Aorta (tissue), 5 donors: ENCODE measurements at places on chromosomes 1 and 21. TPM values are rescaled to one million over a fixed set of nuclear protein-coding genes. Genes with fewer than 3 reads are reported as not detected.

- DNase-seq: no peak
These were observed 263.4 kb downstream of the HHIPL2 start for GRCh38 chr1:222284466-222284865.

GRCh38 chr1:220767312-220768125 lies 19.2 kb upstream of the MTARC1 start:
- DNase-seq: no peak

GRCh38 chr21:15935530-15935929 lies 205.7 kb downstream of the USP25 start:
- DNase-seq: no peak

DNA sequence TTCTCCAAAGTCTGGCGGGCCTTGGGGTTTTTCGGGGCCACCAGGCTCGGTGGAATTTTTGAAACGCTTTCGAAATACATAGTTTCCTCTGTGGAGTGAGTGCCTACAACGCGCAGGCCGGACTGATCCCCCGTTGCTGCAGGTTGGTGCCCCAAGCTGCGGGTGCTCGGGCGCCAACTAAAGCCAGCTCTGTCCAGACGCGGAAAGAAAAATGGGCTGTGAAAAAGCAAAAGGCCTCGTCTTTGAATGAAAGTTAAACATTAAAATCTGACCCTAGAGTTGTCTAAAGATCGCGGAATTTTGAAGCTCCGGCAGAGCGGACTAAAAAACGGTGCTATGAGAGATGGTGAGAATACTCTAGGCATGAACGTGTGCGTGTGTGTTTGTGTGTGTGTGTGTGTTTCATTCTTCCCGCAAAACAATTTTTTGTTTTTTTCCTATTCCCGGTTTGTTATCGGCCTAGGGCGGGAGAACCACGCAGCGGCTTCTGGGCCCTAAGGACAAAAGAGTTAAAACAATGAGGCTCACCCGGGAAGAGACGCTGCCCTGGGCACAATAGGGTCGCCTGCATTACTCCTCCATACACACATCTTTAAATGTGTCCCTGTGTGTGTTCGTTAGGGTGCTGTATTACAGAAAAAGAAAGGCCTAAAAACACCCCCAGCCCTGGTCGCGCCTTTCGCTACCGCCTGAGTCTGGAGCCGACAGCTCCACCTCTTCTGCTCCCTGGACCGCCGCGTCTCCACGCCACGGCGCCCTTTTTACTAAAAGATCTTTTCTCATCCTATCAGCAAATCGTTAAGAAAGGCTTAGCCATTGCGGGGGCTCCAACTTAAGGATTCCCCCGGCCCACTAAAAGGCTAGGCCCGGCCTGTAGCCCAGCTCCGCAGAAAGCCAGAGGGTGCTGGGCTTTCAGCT lies 3.2 kb downstream of the TBX15 start:
- no peak for DNase-seq

DNA sequence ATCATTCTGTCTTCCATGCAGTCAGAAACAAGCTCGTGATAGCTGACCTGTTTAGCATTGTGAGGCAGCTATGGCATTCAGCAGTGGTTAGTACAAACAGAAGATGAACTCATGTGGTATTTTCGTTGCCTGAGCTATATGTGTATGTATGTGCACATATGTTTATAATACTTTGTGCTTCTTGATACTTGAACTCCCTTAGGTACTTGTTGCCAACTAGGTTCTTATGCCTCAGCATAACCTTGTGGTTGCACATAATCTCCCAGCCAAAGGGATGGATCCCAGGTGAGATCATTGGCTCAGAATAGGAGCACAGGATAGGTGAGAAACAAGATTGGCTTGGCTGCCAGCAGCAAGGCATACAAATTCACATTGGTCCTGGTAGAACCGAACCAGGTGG lies 86.1 kb downstream of the VPS26C start:
- no peak for DNase-seq

- peak; percentile 55 for DNase-seq
These were observed 42.7 kb downstream of the GATAD2B start for GRCh38 chr1:153880024-153880423.

DNA sequence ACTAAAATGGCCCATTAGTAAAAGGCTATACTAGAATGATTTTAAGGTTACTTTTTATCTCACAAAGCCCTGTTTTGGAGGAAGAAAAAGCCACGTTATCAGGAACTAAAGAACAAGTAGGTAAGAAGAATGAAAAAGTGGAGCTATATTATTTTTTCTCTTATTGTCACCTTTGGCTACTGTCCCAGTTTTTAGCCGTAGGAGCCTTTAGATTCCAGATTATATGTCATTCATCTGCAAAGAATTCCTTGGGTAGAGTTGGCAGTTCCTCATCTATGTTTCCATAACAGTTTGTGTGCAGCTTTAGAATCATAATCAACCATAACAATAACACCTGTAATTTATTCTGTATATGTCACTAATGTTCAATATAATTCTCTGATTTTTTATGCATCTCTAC lies 83.8 kb downstream of the TPR start:
- DNase-seq: no peak

DNA sequence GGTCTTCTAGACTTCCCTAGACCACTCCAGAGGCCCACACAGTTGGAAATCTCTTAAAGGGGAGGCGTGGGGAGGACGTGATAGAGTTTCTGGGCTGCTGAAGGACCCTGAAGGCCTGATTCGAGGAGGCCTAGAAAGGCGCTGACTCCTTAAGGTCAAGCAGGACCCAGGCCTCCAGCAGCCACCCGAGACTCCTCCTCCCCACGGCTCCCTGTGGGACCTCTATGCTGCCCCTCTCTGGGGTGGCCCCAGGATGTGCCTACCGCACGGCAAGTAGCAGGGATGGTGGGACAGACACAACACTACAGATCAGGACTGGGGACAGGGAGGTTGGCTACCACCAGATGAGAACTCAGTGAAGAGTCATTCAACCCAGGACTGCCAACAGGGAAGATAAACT lies 77.5 kb downstream of the GLIS1 start:
- peak; percentile 12 for DNase-seq

DNA sequence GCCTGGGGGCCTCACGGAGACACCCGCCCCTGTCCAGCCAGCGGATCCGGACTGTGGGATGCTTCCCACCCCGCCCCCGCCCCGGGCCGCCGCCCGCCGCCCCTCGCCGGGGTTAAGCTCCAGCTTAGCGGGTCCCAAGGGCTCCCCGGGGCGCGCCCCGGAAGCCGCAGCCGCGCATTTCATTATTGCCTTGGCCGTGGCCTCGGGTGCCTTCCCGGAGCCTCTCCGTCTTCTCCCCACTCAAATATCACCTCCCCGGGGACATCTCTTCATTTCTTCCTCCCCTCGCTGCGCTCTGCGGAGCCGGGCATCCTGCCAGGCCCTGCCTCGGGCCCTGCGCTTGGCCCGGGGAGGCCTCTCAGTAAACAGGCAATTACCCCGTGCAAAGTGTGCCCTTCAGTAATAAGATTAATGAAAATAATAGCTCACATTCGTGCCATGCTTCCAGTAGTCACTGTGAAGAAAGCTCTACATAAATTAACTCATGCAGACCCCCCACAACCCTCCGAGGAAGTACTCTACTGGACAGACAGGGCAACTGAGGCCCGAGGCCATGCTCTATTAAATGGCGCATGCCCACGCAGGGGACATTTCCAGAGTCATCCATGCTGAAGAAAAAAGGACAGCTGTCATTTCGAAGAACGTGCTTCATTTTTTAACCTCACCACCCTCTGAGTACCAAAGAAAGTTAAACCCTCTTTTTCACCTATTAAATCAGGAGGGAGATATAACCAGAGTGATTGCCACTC lies 49.9 kb upstream of the LAPTM5 start:
- no peak for DNase-seq

GRCh38 chr1:177077734-177078499 lies 86.6 kb downstream of the ASTN1 start:
- no peak for DNase-seq

- peak; percentile 35 for DNase-seq
These were observed 7.3 kb upstream of the TMEM52 start for GRCh38 chr1:1926346-1926811.

DNA sequence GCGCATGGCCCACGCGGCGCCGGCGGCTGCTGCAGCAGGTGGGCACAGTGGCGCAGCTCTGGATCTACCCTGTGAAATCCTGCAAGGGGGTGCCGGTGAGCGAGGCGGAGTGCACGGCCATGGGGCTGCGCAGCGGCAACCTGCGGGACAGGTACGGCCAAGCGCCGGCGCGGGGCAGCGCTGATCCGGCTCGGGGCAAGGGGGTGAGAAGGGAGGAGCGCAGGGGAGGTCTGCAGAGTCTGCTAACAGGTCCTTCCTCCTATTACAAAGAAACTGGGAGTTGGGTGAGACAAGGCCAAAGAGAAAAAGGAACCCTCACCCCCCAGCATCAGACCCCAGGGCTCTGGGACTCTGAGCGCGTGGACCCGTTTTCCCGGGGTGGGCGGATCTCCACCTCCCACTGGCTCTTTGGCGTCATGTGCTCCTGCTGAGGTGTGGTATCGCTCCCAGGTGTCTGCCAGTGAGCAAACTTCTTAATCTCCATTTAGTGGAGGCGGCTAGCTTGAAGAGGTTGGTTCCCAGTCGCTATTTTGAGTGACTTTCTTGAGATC lies 431 bp downstream of the MTARC1 start:
- no peak for DNase-seq

GRCh38 chr1:38527373-38527966 lies 332.1 kb downstream of the RRAGC start:
- DNase-seq: no peak

- no peak for DNase-seq
These were observed 180.5 kb downstream of the DYRK1A start for GRCh38 chr21:37546949-37547614.

GRCh38 chr1:174914991-174915390 lies 84.8 kb upstream of the CACYBP start:
- DNase-seq: no peak

DNA sequence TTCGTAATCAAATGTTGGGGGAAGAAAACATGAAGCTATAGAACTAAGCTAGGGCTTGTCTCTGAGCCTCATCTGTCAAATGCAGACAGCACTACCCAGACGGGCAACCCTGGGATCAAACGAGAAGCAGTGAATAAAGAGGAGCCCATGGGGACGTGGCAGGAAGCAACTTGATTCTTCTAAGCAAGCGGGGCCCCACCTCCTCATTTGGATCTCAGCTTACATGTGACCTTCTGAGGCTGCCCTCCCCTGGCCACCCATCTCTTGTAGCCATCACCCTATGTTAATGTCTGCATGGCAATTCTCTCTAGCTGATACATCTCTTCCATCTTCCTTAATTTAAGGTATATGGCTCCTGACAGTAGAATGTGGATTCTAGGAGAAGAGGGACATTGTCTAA lies 171.3 kb downstream of the IGSF21 start:
- DNase-seq: no peak

GRCh38 chr1:184633785-184634184 lies 120.9 kb downstream of the EDEM3 start:
- no peak for DNase-seq

DNA sequence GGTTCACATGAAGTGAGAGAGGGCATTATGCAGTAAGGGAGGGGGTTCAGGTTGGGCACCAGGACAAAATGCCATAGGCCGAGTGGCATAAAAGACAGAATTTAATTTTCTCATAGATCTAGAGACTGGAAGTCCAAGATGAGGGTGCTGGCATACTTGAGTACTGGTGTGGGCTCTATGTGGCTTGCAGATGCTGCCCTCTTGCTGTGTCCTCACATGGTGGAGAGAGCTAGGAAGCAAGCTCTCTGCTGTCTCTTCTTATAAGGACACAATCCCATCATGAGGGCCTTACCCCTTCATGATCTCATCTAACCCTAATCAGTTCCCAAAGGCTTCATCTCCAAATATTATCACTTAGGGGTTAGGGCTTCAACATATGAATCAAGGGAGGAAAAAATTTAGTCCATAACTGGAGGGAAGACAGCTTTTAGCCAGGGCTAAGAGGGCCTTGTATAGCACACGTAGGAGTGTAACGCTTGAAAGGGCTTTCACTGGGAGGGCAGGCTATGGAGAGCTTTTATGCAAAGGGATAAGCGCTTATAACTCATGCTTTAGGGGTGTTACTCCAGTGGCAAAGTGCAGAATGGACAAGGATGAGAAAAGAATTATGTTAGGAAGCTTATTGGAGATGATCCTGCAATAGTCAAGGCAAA lies 64.5 kb downstream of the PLPPR5 start:
- no peak for DNase-seq

GRCh38 chr1:80827666-80828065 lies 973.1 kb upstream of the ADGRL2 start:
- DNase-seq: no peak

GRCh38 chr1:33013791-33014190 lies 22.9 kb downstream of the AK2 start:
- DNase-seq: no peak

- no peak for DNase-seq
These were observed 169.5 kb downstream of the CRB1 start for GRCh38 chr1:197437601-197438000.

- no peak for DNase-seq
These were observed 63.6 kb downstream of the SPEN start for GRCh38 chr1:15911141-15911540.

DNA sequence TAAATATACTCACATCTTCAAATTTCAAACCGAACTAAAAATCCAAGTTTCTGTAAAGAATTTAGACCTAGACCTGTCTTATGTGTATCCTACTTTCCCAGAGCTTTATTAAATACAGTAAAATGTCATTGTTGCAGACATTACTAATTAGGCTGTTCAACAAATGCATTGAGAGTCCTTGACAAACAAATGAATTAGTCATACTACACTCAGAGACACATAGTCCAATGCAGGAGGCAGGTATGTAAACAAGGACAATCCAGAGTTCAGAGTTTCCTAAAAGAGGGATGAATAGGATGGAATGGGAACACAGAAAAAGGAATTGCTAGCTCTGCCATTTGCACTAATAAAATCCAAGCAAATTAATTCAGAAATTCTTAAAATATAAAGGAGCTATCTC lies 1.6 kb upstream of the EGLN1 start:
- DNase-seq: no peak

DNA sequence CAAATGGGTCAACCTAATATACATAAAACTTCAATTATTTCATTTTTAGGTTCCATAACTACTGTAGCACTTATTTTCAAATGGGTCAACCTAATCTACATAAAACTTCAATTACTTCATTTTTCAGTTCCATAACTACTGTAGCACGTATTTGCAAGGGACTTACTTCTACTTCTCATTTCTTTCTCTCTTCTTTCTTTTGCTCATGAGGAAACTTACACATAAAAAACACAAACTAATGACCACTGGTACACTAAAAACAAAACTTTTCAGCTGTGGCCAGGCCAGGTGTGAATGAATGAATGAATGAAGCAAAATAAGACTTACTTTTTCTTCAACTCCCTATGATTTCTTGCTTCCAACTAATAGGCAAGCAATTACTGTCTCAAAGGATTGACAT lies 11.7 kb downstream of the SYDE2 start:
- no peak for DNase-seq

GRCh38 chr1:154807048-154807591 lies 63.0 kb downstream of the KCNN3 start:
- DNase-seq: no peak

GRCh38 chr1:205969229-205969628 lies 26.0 kb upstream of the SLC26A9 start:
- no peak for DNase-seq

Gene KLF17
- 0.33 TPM for total RNA-seq

Gene TSPEAR
- not detected for total RNA-seq

Gene GALE
- total RNA-seq: 18.5 TPM

Gene NOTCH2
- total RNA-seq: 197 TPM

Gene ERICH3
- total RNA-seq: not detected

Gene SLC35F3
- total RNA-seq: not detected

Gene VWA1
- 86.5 TPM for total RNA-seq

Gene OR2T2
- total RNA-seq: not detected

Gene ST6GALNAC5
- total RNA-seq: 11.7 TPM
